Stimulated activated CD8-positive, alpha-beta memory T cell treated with anti-CD3 and anti-CD28 coated beads, Interleukin-12 subunit alpha, Interleukin-12 subunit beta, amount 100 ng/mL, for 1 hour (primary cell): ENCODE measurements at places on chromosomes 5 and 9.
A peak's percentile ranks its signal among the peaks of the same experiment; 100 is the strongest.

DNA sequence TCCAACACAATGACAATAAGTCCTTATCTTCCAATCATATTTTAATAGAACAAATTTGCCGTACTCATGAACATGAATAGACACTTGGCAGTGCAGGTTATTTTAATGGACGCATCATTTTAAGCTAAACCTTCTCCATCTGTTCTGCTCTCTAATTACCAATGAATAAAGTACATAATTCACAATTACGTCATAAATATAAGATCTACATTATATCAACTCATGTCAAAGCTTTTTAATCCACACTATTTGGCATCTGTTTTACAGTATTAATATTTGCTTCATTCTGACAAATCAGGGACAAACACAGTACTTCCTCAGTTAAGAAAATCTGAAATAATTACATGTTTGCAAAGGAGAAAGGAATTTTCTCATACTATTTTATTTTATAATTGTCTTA lies 344.1 kb upstream of the DMAC1 start:
- no peak for DNase-seq

GRCh38 chr5:117888688-117889087 lies 1099.7 kb downstream of the DTWD2 start:
- no peak for DNase-seq

- DNase-seq: peak; percentile 20
Measured at GRCh38 chr5:40480392-40480791, 199.3 kb upstream of the PTGER4 start.

GRCh38 chr5:167985373-167985772 lies 306.1 kb upstream of the WWC1 start:
- no peak for DNase-seq

- DNase-seq: no peak
Measured at GRCh38 chr9:127204771-127205470, 59.7 kb upstream of the GARNL3 start.

- DNase-seq: no peak
Measured at GRCh38 chr5:8905021-8905420, 640.9 kb downstream of the SEMA5A start.

- DNase-seq: no peak
Measured at GRCh38 chr9:137953683-137954438, 76.3 kb downstream of the CACNA1B start.

- DNase-seq: no peak
Measured at GRCh38 chr9:115764645-115765044, 388.9 kb upstream of the PAPPA start.

DNA sequence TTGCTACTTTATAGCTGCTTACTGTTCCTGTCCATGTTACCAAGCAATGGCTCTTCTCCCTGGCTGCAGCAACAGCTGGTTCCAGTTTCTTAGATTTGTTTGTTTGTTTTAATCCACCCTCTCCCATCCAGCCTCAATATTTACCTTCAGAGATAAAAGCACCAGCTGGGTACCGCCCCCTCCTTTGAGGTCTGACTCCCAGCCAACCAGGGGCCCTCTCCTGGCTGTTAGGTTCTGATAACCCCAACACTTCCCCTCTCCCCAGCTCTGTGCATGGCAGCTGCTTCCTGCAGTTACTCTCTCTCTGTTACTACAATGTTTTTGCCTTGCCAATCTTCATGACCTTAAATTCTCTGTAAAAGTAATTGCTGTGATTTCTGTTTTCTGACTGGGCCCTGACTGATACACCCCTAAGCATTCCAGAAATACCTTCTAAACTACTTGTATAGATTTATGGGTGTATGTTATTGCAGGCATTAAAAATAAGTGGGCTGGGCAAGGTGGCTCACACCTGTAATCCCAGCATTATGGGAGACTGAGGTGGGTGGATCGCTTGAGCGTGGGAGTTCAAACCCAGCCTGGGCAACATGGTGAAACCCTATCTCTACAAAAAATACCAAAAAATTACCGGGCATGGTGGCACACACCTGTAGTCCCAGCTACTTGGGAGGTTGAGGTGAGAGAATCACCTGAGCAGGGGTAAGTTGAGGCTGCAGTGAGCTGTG lies 2.6 kb upstream of the GCNT1 start:
- DNase-seq: peak; percentile 15

DNA sequence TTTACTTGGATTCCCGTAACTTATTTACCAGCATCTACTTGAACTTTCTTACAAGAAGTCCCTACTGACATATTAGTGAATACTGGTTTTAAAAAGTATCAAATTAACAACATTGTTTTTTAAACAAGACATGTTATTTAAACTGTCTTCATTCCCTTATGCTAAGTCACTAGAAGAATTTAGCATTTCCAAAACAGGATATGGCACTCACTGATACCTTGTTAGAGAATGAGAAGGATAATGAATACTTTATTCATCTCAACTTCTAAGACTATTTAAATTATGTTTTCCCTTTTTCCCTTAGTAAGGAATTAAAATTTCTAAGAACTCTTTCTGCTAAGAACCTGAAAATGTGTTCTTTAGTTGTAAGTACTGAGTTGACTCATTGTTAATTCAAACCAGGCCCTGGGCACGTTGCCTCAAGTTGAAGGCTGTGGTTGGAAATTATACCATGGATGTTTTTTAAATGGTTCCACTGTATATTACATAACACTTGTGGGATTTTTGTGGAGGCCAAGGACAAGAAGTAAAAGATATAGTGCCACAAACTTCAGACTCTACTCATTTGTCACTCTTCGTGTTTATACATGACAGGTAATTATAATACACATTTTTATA lies 219.0 kb upstream of the EDIL3 start:
- no peak for DNase-seq

DNA sequence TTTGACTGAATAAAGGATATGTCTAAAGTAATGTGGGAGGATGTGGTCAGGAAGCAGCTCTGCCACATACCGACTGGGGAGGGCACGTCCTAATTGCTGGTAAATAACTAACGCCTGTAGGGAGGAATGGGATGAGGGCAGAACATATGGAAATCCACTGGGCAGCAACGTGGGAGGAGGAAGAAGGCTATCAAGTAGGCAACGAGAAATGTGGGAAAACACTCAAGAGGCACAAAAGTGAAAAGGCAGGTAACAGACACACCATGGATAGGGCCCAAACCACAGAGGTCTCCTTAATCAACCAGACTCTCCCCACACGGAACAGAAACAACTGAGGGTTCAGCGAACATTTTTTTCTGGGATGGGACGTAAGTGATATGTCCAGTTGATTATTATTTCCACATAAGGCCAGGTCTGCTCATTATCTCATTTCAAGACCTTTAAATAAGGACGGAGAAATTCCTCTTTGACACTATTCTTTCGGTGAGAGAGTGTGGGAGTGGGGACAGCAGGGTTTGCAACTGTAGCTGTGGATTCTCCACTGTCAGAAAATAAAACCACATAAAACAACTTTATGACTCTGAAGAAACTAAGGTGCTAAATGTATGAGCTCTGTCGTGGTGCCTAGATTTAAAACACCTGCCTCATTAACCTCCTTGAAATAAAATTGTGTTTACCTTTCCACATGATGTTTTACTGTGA lies 17.0 kb downstream of the IARS1 start:
- no peak for DNase-seq

GRCh38 chr9:74755355-74755754 lies 132.4 kb downstream of the TRPM6 start:
- DNase-seq: no peak

DNA sequence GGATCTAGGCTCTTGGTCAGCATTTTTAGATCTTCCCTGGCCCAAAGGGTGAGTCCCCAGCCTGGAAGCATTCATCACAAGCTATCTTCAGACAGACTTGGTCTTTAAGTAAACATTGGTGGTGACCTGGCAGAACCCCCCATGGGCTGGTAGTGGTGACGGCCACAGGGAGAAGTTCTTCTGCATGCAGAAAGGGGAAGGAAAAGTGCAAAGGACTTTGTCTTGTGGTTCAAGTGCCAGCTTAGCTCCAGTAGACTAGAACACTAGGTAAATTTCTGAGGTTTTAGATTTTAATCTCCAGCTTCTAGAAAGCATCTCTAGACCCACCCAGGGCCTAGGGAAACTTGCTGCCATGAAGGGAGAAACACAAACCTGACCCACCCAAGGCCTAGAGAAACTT lies 584.0 kb downstream of the CHSY3 start:
- no peak for DNase-seq

GRCh38 chr9:87035879-87036278 lies 88.6 kb upstream of the GAS1 start:
- DNase-seq: no peak

DNA sequence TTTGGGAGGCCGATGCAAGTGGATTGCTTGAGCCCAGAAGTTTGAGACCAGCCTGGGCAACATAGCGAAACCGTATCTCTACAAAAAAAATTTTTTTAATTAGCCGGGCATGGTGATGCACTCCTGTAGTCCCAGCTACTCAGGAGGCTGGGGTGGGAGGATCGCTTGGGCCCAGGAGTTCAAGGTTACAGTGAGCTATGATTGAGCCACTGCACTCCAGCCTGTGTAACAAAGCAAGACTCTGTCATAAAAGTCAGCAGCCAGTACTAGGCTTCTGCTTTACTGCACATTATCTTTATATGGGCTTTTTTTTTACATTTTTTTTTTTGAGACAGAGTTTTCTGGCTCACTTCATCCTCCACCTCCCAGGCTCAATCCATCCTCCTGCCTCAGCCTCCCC lies 9.4 kb upstream of the HAVCR1 start:
- DNase-seq: no peak

GRCh38 chr9:132506977-132507669 lies 75.3 kb upstream of the BARHL1 start:
- DNase-seq: no peak

DNA sequence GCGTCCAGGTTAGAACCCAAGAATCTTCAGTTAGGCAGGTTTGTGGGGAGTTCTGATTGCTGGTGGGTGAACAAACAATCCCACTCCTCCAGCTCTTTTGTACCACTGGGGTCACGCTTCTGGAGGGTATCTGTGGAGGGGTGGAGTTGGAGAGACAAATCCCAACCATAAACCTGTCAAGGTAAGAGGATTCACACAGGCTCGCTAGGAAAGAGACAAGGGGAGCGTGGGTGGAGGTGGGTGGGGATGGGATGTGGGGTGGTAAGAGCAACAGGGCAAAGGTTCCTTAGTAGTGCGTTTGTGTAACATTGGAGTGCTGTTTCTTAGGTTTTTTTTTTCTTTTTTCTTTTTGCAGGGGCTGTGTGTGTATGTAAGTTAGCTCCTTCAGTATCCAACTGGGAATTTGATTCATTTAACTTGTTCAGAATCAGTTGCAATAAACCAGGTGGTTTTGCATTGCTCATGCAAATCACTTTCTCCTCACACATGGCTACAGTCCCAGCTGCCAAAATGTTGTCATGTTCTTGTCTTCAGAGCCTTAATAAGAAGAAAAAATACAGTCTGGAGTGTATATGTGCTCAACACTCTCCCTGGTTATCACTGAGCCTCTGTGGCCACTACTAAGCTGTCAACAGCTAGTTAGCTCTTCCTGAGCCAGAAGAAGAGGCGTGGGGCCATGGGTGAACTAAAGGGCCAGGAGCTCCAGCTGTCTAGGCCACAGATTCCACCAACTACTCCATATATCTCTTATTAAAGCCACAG lies 164.0 kb upstream of the RAD23B start:
- DNase-seq: no peak
